ENCODE measurements at places on chromosomes 6 and 20.

GRCh38 chr6:53426667-53427270, 78.0 kb upstream of the ELOVL5 start:
- no peak for DNase-seq

GRCh38 chr6:36032261-36032660, 4.7 kb downstream of the MAPK14 start:
- no peak for DNase-seq

GRCh38 chr20:47293631-47294030, 62.9 kb downstream of the ZMYND8 start:
- DNase-seq, result no peak

DNA sequence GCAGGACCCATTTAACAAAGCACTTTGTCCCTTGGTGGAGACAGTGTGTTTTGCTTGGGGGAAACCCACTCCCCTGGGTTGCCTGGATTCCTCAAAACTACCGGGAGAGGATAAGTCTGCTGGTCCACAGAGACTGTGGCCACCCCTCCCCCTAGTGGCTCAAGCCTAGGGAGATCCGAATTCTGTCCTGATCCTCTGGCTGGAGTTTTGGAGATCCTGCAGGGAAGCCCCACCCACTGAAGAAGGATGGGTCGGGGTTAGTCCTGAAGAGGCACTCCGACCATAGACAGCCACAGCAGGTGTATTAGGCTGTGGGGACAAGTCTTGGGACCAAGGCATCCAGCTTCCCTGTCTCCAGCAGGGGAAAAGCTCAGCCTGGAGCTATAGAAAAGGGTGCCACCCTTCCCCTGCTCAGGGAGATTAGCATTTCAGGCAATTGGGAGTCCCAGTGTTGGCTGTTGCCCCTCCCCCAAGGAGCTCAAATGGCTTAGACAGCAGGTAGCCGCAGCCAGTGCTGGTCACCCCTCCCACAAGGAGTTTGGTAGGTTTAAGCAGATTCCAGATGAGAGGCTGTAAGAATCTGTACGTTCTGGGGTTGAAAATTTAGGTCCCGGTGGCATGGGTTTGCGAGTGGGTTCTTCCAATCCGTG, 750.0 kb downstream of the TBC1D32 start:
- no peak for DNase-seq

DNA sequence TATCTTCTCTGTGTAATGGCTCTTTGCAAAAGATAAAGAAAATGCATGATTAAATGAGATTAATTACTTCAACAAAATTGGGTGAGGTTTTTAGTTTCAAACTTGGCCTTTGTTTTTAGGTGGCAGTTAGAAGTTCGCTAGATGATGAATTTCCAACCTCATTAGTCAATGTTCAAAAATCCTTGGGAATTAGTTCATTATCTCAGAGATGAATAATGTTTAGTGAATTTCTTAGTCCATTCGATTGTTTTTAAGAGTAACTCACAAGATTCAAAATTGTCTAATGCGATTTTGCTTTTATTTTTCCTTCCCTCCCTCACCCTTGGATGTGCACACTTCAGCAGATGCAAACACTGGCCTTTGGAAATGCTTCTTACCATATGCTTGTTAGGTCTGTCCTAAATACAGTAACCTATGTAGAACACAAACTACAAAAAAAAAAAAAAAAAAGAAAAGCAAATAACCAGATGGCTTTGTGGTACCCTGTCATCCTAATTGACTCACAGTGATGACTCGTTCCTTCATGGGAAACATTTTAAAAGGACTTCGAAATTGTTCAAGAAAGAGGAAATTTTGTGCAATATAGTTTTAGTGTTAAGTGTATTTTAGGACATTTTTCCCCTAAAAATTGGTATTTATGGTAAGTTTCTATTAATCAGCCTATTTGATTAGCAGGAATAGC, 66.7 kb downstream of the FAM229B start:
- no peak for DNase-seq

DNA sequence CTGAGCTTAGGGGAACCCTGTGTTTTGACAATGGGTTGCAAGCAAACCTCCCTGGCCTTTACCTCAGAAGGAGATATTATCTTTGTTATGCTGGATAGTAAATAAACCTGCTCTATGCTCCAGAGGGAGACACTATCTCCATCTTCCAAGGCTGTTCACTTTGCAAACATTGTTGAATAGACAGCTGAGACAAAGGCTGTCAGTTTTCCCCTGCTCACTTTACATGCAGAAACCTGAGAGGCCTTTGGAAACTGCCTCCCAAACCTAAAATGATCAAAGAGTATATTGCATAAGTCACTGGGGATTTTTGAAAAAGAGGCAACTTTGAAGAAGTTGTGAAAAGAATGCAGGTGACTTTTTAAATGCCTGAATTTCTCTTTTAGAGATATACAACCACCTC, 61.6 kb downstream of the MRAP2 start:
- no peak for DNase-seq

- DNase-seq, result no peak
Observed at GRCh38 chr20:709991-710779, 34.6 kb upstream of the SCRT2 start.

- no peak for DNase-seq
Observed at GRCh38 chr6:38262026-38262425, 377.7 kb downstream of the BTBD9 start.

DNA sequence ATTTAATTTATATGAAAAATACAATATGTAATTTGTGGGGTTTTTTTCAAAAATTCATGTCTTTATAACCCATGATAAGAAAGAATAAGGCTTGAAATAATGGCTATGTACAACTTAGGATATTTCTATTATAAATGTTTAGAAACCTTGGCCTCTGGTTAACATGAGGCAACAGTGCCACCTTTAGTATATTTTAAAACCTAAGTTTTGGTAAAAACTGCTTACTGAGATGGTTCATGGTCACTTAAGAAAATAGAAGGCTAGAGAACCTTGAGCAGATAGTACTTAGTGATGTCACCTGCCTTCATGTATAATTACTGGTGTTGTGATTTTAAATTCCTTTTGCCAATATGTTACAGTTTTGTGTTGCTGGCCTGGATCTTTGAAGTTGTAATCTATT, 176.4 kb downstream of the ADGB start:
- DNase-seq, result no peak

DNA sequence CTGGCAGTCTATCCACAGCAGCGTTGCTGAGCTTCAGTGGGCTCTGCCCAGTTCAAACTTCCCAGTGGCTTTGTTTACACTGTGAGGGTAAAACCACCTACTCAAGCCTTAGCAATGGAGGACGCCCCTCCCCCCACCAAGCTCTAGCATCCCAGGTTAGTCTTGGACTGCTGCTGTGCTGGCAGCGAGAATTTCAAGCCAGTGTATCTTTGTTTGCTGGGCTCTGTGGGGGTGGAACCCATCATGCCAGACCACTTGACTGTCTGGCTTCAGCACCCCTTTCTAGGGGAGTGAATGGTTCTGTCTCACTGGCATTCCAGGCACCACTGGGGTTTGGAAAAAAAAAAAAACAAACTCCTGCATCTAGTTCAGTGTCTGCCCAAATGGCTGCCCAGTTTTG, 249.7 kb upstream of the SYNCRIP start:
- DNase-seq, result no peak

GRCh38 chr20:15570156-15570555, 1003.1 kb downstream of the KIF16B start:
- no peak for DNase-seq

DNA sequence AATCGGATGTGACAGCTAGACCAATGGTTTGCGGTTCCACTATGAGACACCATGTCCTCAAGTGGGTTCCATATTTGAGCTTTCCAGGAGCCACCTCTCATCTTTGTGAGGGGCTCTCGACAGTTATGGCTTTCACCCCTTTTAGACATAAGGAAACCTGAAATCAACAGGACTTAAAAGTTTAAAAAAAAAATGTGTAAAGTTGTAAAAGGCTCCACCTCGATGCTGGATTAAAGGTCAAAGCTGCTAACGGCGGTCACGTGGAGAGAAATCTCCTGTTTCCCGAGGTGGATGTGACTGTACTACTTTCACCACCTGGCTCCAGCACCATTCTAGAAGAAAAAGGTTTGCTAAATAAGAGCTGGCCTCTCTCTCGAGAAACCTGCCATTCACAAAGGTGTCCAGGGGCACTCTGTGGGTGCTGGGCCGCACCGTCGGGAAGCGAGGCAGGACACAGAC, 542 bp downstream of the ATP5F1E start:
- DNase-seq, result no peak

DNA sequence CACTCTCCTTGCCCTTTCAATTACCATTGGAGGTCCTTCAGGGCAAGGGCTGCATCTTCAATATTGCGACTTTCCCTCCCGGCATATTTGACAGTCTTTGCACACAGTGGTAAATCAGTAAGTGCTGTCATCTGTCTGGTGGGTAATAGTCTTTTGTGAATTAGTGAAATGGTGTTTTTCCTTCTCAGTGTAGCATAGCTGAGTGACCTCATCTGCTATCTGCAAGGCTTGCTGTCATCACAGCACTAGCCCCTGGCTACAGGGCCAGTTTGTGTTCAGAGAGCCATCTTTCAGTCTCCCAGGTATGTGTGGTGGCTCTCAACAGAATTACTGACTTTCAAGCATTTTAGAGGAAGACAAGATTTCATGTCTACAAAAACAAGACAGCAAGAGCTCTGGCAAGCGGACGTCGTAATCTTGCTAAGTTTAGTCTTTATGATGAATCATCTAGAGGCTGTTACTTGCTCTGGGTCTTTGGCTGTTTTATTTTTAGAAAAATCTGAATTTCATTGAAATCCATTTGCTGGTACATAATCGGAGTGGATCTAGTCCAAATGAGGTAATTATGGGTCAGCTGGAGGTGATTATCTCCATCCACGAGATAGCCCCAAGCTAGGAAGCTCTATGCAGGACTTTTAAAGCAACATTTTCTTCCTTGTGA, 528.9 kb downstream of the EPM2A start:
- no peak for DNase-seq

GRCh38 chr6:52403627-52404026, 16.5 kb upstream of the EFHC1 start:
- no peak for DNase-seq

- no peak for DNase-seq
Observed at GRCh38 chr6:130933712-130934200, 106.5 kb downstream of the SMLR1 start.

DNA sequence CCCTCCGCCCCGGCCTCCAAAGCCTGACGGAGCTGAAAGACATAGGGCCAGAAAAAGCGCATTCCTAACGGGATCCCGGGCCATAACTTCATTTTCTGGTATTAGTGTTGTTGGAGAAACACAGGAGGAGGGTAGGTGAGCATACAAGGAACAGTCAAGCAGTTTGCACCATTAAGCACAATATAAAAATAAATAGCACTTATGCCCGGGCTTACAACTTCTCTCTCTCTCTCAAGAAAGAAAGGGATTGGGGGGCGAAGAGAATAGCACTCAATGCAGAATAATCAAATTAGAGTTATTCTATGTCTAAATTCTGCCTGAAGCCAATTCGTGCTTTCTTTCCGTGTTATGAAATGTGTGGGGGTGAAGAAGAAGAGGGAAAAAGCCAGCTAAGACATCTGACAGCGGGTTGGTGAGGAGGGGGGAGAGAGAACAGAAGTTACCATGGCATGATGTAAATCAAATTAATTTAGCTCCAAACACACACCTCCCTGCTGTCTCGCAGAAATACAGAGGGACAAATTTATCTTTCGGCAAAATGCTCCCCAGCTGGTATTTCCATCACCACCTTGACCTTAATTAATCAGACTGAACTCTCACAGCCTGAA, 508 bp upstream of the METTL24 start:
- DNase-seq, result no peak

- DNase-seq, result no peak
Observed at GRCh38 chr6:71349395-71349794, 60.8 kb downstream of the OGFRL1 start.

DNA sequence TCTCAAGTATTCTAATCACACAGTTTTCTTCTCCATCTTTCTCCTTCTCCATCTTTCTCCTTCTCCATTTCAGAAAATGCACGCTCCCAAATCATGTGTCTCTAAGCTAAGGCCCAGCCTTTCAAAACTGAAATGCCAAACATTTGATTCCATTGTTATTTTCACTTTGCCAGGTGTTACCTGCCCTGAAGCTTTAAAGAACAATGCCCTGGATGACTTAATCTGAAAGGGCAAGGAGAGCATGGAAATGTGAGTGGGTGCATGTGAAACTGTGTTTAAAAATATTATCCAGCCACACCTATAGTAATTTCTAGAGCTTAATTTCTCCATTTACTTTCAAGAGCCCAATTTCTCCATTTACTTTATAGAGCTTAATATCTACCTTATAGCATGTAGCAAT, 42.4 kb upstream of the GCLC start:
- no peak for DNase-seq

GRCh38 chr6:154830771-154831170, 97.6 kb downstream of the SCAF8 start:
- DNase-seq, result no peak

GRCh38 chr6:53979468-53980067, 131.7 kb upstream of the MLIP start:
- DNase-seq, result no peak

- DNase-seq, result no peak
Observed at GRCh38 chr6:170012037-170012330, 260.6 kb downstream of the ERMARD start.

All from posterior cingulate gyrus (tissue), 11 donors.